ENCODE measurements at places on chromosomes 3 and 15.

GRCh38 chr3:16480861-16481545 lies 32.5 kb downstream of the RFTN1 start:
- no peak for DNase-seq

GRCh38 chr15:80180468-80180867 lies 27.7 kb downstream of the FAH start:
- DNase-seq: no peak

- DNase-seq: no peak
These were observed 326.6 kb downstream of the ARPP21 start for GRCh38 chr3:35965908-35966307.

- DNase-seq: no peak
These were observed 224.8 kb upstream of the NANOGP8 start for GRCh38 chr15:35309886-35310285.

GRCh38 chr3:163766112-163766511 lies 1312.2 kb downstream of the SI start:
- DNase-seq: no peak

- DNase-seq: peak; percentile 60
These were observed 264.8 kb downstream of the ROBO2 start for GRCh38 chr3:77304700-77305021.

DNA sequence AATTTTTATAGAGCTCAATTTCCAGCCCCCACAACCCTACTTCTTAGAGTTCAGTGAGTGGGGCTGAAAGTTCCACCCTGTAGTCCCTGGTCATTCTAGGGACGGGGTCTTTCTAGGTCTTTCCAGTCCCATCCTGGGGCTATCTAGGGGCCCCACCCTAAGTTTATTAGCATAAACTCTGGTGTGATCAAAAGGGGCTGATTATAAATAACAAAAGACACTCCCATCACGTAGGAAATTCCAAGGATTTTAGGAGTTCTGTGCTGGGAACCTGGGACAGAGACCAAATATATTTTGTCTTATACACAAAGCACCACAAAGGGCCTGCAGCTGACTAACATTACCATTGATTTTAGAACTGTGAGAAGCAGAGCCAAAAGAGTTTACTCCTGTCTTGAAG lies 41.9 kb downstream of the RAD54L2 start:
- no peak for DNase-seq

- no peak for DNase-seq
These were observed 41.1 kb upstream of the UBE2E2 start for GRCh38 chr3:23161896-23162570.

- no peak for DNase-seq
These were observed 214.6 kb upstream of the MDFIC2 start for GRCh38 chr3:70527026-70527425.

DNA sequence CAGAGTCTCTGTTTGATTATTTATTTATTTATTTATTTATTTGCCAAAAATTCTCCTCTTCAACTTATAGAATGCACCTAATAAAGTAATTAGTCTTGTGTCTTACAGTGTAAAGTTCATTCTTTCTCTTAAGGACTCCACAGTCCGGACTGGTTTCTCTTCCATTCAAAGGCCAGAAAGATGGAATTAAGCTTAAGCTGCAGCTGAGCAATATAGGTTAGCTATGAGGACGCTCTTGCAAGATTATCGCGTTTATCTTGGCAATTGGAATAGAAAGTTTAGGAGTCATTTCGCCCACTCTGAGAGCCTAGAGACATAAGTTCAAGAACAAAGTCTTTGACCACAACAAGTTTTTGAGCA lies 15.0 kb downstream of the TAGLN3 start:
- DNase-seq: no peak

GRCh38 chr3:17678116-17678741 lies 64.2 kb downstream of the TBC1D5 start:
- DNase-seq: no peak

GRCh38 chr3:66195347-66195783 lies 25.4 kb upstream of the SLC25A26 start:
- DNase-seq: peak; percentile 25

DNA sequence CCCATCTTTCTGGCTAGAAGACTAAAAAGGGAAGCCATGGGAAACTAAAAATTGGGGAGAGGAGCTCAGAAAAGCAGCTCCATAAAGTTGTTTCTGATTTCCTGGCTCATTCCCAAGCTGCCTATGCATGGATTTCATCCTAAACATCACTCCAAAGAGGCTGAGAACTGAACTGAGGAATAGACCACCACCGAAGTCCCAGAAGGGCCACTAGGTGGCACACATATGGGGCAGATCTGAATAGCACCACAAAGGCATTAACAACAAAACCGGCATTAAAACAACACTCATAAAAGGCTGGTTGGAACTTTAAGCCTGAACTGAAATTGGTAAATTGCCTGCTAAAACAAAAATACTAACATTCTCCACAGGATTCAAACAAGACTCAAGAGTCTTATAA lies 106.3 kb downstream of the PLD1 start:
- no peak for DNase-seq

- DNase-seq: no peak
These were observed 274.7 kb upstream of the UBE2E2 start for GRCh38 chr3:22928216-22929110.

DNA sequence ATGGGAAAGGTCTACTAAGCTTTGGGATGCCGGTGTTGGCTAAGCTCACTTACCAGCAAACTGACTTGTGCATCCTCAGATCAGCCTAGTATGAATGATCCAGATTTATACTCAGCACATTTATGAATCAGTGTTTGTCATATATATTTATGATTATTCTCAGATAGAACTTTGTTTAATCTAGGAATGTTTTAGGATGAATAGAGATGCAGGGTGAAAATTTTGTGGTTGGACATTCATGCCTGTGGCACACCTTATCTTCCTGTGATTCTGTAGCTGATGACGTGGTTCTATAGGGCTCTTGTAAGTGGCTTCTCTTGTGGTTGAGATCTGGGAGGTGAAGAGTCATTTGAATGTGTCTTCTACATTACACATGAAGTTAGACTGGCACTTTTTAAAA lies 11.4 kb downstream of the CDIN1 start:
- no peak for DNase-seq

- DNase-seq: no peak
These were observed 531.6 kb downstream of the MECOM start for GRCh38 chr3:169131690-169132464.

DNA sequence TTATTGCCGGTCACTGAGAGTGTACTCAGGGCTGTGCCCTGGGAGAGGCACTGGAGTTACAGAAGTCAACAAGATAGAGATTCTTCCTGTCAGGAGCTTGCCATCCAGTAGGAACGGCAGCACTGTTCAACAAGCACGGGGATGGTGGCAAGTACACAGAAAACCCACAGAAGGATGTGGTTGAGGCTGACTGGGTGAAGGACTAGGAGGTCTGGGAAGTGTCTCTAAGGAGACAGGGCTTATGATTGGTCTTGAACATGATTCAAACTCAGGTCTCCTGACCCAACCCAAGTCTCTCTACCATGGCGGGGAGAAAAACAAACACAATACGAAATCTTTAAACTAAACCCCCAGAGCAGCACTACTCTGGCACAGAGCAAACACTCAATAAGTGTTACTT lies 37.6 kb downstream of the ERICH6 start:
- DNase-seq: no peak

GRCh38 chr3:25785826-25786225 lies 2.6 kb upstream of the NGLY1 start:
- no peak for DNase-seq

GRCh38 chr3:142029052-142029642 lies 120.2 kb downstream of the TFDP2 start:
- DNase-seq: no peak

- no peak for DNase-seq
These were observed 43.1 kb downstream of the PDE8A start for GRCh38 chr15:85024509-85025336.

DNA sequence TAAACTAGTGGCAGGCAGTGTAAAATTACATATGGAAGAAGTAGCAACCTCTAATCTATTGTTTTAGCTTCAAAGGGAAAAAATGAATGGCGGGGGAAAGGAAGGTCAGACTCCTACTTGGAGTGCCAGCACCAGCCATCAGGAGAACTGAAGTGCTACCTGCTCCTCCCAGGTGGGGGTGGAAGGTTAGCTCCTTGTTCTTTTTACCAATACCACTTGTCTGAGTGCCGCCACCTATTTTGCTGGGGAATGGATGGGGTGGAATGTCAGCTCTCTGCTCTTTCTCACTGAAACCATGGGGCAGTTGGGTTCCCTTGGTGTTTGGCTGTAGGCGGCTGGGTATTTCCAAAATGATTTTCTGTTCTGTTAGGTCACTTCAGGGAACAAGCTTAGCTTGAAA lies 428.7 kb upstream of the EPHA3 start:
- DNase-seq: no peak

GRCh38 chr3:98745718-98746117 lies 17.4 kb upstream of the ST3GAL6 start:
- DNase-seq: no peak

DNA sequence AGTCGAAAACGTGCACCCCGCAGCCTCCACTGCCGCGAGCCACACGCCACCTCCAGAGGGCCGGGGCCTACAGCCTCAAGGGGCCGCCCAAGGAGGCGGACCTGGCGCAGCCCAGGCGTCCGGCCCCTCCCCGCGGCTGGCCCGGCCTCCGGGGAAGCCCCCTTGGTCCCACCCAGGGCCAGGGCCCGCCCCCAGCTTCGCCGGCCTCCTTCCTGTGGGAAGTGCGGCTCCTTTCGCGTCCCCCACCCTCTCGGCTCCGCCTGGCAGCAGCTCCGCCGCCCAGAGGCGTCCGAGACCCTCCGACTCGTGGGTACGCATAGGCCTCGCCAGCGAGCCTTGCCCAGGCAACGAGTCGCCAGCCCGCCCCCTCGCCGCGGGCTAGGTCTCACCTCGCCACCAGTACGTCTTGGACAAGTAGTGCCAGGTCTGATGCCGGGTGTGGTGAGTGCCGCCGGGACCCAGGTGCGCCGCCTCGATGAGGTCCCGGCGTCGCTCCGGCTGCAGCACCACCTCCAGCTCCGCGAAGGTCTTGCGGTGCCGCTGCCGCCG lies 642 bp downstream of the ZBTB11 start:
- DNase-seq: no peak
